Stimulated activated naive CD4-positive, alpha-beta T cell (primary cell): ENCODE measurements at places on chromosomes 1 and 21.

DNA sequence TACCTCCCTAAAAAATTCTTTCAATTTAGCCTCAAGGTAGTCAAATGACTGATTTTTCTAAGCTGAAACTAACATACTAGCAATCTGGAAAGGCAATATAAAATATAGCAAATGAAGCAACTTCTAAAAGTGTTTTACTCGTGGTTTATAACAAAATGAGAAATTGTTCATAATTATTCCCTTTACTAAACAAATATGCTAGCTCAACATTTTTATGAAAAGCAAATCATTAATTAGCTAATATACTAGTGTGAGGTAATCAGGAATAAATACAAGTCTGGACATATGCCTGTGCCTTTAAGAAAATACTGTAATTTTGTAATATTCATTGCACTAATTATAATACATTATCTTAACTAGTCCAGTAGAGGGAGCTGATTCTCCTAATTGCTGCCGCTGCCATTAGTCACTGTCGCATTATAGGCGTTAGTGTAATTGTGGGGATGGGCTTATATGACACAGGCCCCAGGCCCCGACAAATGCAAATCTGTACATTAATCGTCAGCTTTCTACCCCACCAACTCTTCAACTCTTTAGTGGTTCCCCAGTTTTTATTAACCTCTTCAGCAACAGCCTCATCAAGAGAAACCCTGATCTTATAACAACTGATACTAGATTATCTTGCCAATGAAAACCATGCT is 160.9 kb downstream of the GABPA start:
- DNase-seq = no peak

DNA sequence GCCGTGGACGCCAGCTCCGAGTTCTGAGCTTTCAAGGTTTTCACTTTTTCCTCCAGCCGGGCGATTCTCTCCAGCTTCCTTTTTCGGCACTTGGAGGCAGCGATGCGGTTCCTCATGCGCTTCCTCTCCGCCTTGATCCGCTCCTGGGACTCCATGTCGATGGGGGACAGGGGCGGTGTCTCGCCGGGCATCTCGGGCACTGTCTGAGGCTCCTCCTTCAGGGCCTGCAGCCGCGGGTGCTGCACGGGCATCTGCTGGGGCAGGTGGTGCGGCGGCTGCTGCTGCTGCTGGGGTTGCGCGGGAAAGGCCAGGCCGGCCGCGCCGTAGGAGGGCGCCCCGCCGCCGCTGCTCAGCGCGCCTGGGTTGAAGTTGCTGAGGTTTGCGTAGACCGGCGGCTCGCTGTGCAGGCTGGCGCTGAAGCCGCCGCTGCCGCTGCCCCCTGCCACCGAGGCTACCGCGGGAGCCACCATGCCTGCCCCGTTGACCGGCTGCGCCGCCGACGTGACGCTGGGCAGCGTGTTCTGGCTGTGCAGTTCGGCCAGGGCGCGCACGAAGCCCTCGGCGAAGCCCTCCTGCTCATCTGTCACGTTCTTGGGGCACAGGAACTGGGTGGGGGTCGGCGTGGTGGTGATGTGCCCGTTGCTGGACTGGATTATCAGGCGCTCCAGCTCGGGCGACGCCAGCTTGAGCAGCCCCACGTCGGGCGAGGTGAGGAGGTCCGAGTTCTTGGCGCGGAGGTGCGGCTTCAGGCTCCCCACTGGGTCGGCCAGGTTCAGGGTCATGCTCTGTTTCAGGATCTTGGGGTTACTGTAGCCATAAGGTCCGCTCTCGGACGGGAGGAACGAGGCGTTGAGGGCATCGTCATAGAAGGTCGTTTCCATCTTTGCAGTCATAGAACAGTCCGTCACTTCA is 1.4 kb downstream of the JUN start:
- DNase-seq = peak; percentile 41

- no peak for DNase-seq
Observed at GRCh38 chr21:39439232-39439631, 6.3 kb downstream of the LCA5L start.

DNA sequence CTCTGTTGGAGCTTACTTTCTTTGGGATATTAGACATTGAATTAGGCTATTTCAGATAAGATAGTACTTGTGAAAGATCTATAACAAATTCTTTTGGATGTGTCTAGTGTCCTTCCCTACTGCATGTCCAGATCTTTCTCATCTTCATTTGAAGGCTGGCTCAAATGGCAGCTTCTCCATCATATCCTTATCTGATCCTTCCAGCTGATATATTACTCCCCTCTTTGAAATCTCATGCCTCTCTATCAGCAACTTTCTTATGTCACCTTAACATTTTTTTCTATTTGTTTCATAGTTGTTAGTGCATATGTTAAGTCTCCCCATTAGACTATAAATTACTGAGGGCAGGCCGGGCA is 17.5 kb downstream of the CAP1 start:
- no peak for DNase-seq

DNA sequence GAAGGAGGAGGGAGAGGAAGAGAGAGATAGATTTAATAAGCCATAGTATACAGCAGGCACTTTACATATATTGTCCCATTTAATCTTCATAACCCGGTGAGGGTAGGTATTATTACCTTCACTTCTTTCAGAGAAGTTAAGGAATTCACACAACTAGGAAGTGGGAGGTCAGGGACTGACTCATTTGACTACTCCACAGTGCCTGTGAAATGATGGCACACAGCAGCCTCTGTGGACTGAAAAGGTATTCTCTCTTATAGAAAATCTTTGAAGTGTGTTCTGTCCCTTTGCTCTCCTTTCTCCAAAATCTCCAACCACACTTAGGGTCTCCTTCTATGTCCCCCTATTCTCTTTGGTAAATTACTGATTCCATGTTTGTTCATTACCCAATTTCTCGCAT is 23.9 kb downstream of the PALMD start:
- no peak for DNase-seq

DNA sequence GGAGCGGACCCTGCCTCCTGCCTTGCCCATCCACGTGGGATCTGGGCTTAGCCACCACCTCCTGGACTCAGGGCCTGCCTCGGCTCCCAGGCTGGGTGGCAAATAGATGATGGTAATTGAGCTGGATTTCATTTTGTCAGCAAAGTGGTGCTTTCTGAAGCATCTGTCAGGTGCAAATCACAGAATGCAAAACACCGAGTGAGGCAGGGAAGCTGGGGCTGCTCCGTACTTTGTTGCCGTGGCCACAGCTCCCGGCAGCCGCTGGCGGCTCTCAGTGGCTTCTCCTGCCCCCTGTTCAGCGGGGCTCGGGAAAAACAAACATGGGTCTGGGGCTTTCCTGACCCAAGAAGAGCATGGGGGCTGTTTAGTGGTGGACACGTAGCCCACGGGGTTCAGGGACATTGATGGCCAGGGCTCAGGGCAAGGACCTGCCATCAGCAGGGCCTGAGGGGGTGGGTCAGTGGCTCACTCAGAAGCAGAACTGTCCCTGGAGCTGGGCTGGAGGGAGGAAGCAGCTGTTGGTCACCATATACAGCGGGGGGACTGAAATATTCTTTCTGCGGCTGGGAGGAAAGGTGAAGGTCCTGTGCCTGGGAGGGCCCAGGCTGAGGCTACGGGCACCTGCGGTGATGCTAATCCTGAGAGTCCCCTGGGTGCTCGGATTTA is 130.0 kb upstream of the VAMP3 start:
- DNase-seq = no peak

DNA sequence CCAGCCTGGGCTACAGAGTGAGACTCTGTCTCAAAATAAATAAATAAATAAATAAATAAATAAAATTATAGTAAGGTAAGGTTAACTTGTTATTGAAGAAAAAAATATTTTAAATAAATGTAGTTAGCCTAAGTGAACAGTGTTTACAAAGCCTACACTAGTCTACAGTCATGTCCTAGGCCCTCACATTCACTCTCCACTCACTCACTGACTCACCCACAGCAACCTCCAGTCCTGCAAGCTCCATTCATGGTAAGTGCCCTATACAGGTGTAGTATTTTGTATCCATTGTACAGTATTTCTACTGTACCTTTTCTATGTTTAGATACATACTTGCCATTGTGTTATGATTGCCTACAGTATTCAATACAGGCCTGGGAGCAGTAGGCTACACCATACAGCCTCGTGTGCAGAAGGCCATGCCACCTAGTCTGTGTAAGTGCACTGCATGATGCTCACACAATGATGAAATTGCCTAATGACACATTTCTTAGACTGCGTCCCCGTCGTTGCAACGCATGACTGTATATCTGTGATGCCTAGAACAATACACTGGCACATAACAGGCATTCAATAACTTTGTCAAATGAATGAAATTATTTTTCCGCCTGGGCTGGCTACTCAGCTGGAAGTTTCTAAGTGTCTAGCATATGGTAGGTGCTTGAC is 14.8 kb downstream of the KCNN3 start:
- no peak for DNase-seq

GRCh38 chr1:240363315-240363714 is 248.6 kb downstream of the GREM2 start:
- no peak for DNase-seq

- DNase-seq = no peak
Observed at GRCh38 chr1:109579491-109579890, 31.1 kb downstream of the GNAI3 start.

- peak; percentile 1 for DNase-seq
Observed at GRCh38 chr1:172906778-172907592, 143.8 kb downstream of the TNFSF18 start.

GRCh38 chr1:215824245-215824644 is 257.1 kb downstream of the KCTD3 start:
- no peak for DNase-seq

GRCh38 chr1:61284248-61284854 is 202.0 kb downstream of the NFIA start:
- DNase-seq = no peak

GRCh38 chr1:12052008-12052573 is 11.0 kb upstream of the TNFRSF8 start:
- DNase-seq = no peak

DNA sequence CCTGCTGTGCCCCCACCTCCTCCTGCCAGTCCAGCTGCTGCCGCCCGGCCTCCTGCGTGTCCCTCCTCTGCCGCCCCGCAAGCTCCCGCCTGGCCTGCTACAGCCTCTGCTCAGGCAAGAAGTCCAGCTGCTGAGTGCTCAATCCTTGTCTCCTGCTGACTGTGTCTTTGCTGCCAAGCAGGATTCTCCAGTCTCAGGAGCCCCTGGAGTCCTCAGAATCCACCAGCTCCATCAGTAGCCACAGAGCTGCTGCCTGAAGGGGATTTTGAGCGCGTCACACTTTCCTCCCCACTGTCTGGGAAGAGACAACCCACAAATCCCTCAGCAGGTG is 973 bp downstream of the KRTAP10-11 start:
- DNase-seq = no peak

DNA sequence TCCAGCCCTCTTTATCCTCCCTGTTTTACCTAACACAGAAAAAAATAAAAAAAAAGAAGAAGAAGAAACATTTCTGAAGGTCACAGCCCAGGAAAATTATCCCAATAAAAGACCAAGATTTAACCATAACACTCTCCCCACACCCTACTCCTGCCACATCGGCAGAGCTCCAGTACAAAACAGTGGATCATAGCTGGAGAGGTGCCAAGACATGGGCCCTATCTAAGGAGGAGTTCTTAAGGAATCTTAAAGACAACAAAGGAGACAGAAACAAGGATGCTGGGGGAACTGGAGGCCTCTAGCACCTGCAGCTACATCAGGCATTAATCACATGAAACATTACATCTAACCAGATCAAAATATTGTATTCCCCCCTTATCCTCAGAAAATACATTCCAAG is 432.8 kb downstream of the MATN1 start:
- no peak for DNase-seq

DNA sequence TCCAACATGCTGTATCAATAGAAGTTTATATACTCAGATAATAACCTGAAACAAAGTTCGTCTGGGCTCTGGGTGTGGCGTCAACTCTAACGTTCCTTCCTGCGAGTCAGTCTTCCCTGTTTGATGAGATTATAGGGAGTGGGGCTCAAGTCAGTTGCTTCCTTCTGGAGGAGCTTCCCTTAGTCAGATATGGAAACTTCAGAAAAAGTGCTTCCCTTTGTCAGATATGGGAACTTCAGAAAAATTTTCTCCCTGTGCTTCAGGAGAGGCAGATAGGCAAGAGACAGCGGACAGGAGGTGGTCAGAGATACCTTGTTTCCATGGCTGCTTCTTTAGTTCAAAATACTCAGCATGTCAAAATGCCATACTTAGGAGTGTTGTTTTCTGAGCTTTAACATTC is 51.1 kb upstream of the PRDX6 start:
- no peak for DNase-seq

- DNase-seq = no peak
Observed at GRCh38 chr1:60331647-60332046, 258.1 kb upstream of the C1orf87 start.

- no peak for DNase-seq
Observed at GRCh38 chr21:23574932-23575331, 2032.3 kb downstream of the MRPL39 start.

- no peak for DNase-seq
Observed at GRCh38 chr1:236348071-236348470, 46.0 kb upstream of the EDARADD start.

DNA sequence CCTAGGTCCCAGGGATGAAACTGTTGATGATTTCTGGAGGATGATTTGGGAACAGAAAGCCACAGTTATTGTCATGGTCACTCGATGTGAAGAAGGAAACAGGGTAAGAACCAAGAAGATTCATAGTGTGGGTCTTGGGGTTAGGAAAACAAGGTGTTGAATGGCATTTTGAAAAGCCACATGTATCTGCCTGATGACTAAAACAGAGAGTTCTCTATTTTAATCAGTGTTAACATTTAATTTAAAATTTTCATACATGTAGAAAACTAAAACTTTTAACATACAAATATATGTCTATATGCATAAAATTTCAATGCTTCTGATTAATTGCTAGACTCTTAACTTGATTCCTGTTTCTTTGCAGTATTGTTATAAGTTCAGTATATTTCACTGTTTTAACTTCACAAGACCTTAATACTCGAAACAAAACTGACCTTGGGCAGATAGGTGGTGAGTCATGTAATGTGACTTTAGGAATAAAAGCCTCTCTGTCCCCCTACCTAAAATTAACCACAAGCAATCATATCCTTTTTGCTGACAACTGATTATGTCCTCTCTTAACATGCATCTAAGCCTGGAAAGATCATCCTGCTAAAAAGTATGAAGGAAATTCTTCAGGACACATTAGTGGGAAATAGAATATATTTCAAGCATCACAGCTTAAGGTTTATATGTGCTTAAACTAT is 95.6 kb downstream of the PTPRC start:
- no peak for DNase-seq

DNA sequence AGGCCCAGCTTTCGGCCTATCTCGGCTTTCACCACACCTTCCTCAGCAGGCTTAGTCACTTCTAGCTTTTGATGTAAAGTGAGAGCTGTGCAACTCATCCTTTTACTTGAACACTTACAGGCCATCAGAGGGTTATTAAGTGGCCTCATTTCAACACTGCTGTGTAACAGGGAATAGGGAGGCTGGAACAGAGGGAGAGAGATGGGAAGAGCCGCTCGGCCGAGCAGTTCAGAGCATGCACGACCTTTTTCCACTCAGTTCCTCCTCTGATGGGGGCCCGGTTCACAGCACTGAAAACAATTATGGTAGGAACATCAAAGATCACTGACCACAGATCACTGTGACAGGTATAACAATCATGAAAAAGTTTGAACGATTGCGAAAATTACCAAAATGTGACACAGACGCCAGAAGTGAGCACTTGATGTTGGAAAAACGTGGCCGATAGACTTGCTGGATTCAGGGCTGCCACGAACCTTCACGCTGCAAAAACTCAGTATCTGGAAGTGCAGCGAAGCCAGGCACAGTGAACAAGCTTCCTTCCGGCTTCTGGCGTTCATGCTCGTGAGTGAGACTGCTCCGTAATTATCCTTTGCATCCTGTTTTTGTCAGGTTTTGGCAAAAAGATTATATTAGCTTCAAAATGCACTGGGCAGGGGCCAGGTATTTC is 28.6 kb downstream of the AGPAT3 start:
- peak; percentile 14 for DNase-seq

GRCh38 chr1:21865943-21866706 is 54.1 kb downstream of the LDLRAD2 start:
- no peak for DNase-seq
